AG04450 (cell line): ENCODE measurements at places on chromosomes 1 and 21.

GRCh38 chr1:154263465-154264332 lies 8.7 kb upstream of the HAX1 start:
- DNase-seq: no peak

DNA sequence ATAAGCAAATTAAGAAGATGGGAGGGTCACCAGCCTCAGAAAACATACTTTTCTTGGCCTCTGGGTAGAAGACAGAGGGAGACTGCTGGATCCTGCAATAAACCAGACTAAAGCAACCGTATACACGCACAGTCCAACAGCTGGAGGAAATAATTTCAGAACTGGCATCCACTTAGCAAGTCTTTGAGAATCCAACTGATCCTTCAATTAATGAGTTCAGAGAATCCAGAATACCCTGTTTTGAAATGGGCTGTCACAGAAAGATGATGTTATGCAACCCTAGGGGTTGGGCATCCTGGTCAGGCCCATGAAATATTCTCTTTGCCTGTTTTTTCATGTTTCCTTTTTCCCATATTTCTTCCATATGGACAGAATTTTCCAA lies 134.0 kb upstream of the MAGI3 start:
- DNase-seq: no peak

- DNase-seq: no peak
Measured at GRCh38 chr21:25887166-25887565, 152.4 kb downstream of the GABPA start.

GRCh38 chr1:117795190-117795589 lies 134.2 kb downstream of the GDAP2 start:
- peak; percentile 73 for DNase-seq

GRCh38 chr1:20552728-20553445 lies 514 bp downstream of the FAM43B start:
- DNase-seq: no peak

GRCh38 chr1:8164670-8165069 lies 138.6 kb upstream of the ERRFI1 start:
- no peak for DNase-seq

DNA sequence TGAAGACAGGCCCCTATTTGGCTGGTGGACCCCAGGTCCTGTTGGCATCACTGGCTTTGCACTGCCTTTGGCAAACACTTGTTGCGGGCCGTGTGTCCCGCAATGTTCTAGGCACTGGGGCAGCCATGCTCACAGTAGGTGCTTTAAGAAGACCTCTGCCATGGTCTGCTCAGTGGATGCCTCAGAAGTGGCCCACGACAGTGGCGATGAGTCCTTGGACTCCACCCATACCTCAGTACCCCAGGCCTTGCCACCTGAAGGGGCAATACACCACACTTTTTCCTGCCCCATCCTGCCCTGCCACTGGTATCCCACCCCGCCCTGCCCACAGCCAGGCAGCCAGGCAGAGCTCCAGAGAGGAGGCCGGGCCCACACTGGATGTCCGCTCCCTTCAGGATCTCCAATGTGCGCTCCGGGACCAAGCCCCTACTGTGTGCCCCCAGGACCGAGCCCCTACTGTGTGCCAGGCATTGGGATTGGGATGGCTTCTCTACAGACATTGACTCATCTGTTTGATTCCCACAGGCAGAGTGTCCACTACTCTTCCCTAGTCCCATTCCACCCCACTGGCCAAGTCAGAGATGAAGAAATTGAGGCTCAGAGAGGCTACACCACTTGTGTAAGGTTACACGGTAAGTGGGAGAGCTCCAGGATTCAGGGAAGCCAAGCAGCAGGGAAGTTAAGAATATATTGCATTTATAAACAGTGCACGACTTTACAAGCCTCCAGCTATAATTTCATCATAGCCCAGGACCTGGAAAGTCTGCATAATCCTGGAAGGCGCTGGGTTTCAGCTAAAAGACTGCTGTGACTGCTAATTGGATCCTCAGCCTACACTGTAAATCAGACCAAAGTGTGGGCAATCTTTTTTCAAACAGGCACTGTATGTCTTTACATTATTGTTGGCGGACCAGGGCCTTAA lies 101.6 kb downstream of the DMRTB1 start:
- DNase-seq: no peak

- DNase-seq: no peak
Measured at GRCh38 chr1:10529765-10530164, 55.0 kb downstream of the PEX14 start.

GRCh38 chr1:1013922-1014648 lies 788 bp downstream of the ISG15 start:
- DNase-seq: no peak

DNA sequence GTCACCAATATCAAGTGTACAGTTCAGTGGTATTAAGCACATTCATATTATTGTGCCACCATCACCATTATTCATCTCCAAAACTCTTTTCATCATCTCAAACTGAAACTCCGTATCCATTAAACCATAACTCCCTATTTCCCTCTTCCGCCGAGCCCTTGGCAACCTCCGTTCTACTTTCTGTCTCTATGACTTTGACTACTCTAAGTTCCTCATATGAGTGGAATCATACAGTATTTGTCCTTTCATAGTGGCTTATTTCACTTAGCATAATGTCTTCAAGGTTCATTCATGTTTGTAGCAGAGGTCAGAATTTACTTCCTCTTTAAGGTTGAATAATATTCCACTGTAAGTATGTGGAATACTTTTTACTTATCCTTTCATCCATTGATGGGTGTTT lies 21.7 kb downstream of the SELP start:
- no peak for DNase-seq

GRCh38 chr21:38533887-38534286 lies 35.6 kb upstream of the ERG start:
- no peak for DNase-seq

GRCh38 chr21:36470294-36470693 lies 9.6 kb downstream of the CLDN14 start:
- DNase-seq: no peak

DNA sequence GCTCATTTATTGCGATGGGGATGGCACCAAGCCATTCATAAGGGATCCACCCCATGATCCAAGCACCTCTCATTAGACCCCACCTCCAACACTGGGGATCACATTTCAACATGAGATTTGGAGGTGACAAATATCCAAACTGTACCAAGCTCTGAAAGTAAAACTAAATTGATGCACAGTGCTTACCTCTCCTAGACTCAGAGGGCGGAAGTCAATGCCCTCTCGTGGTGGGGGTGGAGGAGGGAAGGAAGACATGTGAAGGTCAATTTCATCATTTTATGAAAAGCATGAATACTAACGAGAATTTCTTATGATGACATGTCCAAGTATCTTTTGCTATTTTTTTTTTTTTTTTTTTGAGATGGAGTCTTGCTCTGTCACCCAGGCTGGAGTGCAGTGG lies 120.0 kb downstream of the PGBD5 start:
- no peak for DNase-seq

- no peak for DNase-seq
Measured at GRCh38 chr1:51156752-51157151, 54.7 kb downstream of the C1orf185 start.

DNA sequence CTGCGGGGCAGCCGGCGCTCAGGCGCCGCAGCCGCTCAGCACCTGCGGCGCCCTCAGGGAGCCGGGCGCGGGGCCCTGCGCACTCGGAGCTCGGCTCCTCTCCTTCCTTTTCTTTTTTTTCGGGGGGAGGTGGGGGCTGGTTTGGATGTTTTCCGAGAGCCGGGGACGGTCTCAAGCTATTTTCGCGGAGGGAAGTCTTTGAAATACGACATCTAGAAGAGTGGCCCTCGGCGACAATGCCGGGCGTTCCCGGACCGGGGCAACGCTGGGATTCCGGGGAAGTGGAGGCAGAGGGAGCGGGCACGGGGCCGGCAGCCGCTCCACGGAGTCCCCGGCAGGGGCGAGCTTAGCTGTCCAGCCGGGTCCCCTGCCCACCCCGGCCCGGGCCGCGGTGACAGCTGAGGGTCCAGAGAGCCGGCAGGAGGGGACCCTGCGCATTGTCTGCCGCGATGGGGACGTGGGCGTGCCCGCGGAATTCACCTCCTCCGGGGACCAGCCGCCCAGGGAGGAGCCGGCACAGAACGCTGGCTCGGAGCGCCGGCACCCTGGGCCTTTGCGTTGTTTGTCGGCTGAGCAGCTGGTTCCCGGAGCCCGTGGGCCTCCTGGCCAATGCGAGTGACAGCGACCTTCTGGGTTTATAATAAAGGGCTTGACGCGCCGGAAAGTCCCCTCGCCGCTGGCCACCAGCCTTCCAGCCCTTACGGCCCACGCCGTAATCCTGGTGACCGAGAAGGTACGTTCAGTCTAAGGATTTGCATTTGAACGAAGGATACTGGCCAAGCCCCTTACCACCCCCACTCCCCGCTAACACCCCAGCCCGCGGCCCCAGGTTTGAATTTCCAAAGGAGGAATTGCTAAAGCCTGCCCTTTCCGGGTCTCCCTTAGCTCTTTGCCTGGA lies 582 bp downstream of the SLC37A1 start:
- DNase-seq: no peak
